ENCODE measurements at places on chromosomes 5 and 9.

- peak; percentile 8 for DNase-seq
Measured at GRCh38 chr9:7234144-7234543, 476.4 kb downstream of the KDM4C start.

GRCh38 chr5:174323878-174324281, 278.4 kb downstream of the NSG2 start:
- peak; percentile 78 for DNase-seq

- DNase-seq: peak; percentile 82
Measured at GRCh38 chr9:137277329-137278041, at the start of gene TOR4A. TSS of gene TOR4A (plus strand) at chr9:137277726. CDS start at chr9:137278690, 964 bp downstream.

DNA sequence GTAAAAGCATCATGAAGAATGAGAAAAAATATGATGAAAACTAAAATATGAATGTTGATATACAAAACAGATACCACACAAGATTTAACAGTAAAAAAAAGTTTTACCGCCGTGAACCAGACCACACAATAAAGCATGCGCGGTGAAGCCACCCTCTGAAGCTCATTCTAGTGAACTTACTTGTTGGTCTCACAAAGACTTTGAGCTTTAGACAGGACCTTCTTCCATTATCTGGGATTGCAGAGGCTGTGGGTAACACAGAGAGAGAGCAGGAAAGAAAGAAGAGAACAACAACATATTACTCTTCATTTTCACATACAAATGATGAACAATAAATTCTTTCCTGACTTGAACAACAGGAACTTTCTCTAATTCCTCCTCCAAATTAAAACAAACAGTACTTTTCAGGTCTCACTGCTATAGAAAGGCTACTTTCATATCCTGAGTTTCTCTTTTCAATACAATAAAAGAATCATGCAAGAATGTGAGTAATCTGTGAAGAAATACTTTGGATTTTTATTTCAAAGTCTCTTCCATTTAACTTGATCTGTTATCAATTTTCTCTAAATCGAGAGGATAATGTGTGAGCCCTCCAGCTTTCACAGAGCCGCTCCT, 283.1 kb downstream of the EFNA5 start:
- no peak for DNase-seq

GRCh38 chr5:134018154-134018985, 13.6 kb upstream of the VDAC1 start:
- peak; percentile 97 for DNase-seq

- DNase-seq: no peak
Measured at GRCh38 chr5:103397739-103398581, 139.4 kb downstream of the MACIR start.

GRCh38 chr9:128247226-128247803, 28.5 kb downstream of the GOLGA2 start:
- DNase-seq: no peak

DNA sequence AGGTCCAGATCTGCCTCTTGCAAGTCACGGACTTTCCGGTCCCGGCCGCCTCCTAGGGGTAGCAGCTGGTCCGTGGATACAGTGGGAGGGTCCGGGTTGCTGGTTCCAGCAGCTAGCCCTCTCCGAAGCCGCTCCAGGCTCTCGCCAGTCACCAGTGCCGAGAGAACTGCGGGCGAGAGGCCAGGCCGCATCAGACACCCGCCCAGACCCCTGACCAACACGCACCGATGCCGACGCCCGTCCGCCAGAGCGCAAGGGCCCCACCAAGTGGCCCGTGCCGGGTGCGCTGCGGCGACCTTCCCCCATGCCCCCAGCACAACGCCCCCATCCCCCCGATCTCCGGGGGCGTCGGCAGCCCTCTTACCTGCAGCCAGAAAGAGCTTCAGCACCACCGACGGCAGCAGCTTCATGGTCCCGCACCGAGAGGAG, 470 bp downstream of the HBEGF start:
- no peak for DNase-seq

DNA sequence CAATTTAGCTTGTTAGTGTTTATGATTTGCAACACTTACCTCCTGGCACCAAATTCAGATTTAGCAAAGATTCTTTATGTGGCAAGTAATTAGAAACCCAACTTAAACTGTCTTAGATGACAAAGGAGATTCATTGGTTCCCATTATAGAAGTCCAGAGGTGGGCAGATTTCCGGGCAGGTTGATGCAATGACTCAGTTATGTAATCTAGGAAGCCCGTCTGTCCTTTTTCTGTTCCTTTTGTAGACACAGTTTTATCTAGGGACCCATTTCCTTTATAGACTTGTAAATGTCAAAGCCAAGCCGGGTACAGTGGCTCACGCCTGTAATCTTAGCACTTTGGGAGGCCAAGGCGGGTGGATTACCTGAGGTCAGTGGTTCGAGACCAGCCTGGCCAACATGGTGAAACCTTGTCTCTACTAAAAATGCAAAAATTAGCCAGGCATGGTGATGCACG, 20.3 kb upstream of the ANKRD33B start:
- no peak for DNase-seq

DNA sequence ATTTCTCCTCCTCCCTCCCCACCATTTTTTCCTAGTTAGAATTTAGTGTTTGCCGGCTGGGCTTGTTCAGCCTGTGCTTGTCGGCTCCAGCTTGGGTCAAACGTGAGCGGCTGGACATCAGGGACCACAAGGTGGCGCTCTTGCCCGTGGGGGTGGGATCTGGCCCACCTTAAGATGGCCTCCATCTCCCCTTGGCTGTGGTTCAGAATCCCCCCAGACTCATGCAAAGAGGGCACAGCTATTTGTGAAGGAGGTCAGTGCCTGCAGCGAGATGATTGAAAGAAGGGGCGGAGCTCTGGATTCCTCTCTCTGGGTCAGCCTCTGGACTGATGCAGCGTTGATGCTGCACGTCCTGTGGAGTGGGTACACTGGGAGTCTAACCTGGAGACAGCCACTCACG, 283.3 kb upstream of the TUT7 start:
- DNase-seq: no peak

DNA sequence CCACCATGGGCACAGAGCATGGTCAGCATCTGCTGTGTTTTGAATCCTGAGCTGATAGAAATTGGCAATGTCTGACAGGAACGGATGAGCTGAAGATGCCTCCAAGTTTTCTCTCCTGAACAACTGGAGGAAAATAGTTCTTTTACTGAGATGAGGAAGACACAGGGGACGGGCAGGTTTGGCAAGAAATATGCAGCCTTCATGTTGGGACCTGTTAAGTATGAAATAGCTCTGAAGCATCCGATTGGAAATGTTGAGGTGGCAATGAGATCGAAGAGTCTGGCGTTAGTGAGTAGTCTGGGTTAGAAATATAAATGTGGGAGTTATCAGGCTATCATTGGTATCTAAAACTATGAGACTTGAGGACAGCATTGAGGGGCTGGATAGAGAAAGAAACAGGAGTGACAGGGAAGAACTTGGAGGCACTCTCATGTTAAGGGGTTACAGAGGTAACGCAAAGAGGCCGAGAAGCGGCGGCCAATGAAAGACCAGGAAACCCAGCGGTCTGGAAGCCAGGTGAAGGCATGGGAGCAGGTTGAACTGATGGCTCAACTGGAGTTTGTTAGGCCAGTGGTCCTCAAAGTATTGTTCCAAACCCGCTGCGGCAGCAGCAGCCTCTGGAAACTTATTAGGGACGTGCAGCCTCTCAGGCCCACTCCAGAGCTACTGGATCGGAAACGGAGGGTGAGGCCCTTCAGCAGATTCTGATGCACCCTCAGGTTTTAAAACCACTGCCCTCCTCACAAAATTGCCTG, 1.0 kb upstream of the MAMDC2 start:
- DNase-seq: no peak

DNA sequence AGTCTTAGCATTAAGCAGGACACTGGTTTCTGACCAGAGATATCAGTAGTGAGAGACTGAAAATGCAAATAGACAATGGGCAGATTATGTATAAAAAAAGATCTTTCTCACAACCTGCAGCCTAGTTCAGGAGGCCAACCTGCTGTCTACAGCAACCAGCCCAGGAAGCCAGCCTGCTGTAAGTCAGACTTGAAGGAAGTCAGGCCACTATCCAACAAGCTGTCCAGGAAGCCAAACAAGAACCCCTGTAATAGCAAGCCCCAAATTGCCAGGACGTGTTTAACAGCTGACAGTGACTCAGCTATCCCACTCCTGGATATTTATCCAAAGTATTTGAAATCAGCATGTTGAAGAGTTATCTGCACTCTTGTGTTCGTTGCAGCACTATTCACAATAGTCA, 121.8 kb upstream of the SPIN1 start:
- DNase-seq: no peak

DNA sequence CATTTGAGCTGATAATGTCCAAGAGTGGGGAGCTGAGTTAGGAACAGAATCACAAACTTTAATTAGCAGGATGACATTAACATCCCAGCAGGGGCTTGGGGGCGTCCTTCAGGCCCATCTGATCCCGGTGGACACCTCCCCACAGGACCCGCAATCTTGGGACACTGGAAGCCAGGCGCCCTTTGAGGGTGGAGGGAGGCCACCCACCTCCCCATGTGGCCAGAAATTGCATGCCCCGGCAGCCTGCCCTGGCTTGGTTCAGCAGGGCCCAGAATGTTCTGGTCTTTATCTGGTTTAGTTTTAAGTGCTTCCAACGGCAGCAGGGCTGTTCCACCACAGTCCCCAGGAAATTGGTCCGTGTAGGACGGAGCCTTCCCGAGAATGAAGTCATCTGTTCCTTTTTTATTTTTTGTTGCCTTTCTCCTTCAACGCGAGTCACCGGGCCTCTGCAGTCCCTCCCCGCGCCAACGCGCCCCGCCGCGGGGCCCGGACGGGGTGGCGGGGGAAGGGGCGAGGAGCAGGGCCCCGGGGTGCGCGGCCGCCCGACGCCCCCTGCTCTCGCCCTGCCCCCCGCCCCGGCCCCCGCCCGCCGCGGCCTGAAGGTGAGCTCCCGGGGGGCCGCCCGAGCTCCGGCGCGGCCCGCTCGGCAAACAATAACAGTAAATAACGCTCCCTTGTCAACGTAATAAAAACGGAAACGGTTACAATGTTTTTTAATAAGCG, 207.9 kb downstream of the C9orf50 start:
- peak; percentile 71 for DNase-seq

DNA sequence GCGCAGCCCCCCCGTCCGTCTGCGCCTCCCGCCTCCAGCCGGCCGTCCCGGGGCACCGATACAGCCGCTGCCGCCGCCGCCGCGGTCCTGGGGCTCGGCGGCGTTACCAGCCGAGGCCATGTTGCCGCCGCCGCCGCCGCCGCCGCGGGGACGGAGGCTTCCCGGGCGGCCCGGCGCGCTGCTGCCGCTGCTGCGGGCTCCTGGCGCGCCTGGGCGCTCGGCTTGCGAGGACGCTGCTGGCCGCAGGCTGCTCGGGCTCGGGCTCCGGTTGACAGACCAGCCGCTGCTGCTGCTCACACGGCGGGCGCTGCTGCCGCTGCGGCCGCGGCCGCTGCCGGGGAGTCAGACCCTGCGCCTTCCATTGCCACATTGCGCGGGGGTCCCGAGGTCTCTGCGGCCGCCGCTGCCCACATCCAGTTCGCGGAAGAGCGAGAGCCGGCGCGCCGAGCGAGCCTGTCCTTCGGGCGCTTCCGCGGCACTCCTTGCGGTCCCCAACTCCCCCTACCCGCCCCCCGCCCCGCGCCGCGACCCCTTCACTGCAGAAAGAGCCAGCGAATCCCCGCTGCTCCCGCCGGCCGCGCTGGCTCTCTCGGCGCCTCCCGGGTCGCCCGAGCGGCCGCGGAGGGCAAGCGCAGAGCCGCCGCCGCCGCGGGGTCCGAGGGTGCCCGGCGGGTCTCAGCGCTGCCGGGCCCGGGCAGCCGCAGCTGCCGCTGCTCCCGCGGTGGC, 8.4 kb downstream of the PTCH1 start:
- no peak for DNase-seq

DNA sequence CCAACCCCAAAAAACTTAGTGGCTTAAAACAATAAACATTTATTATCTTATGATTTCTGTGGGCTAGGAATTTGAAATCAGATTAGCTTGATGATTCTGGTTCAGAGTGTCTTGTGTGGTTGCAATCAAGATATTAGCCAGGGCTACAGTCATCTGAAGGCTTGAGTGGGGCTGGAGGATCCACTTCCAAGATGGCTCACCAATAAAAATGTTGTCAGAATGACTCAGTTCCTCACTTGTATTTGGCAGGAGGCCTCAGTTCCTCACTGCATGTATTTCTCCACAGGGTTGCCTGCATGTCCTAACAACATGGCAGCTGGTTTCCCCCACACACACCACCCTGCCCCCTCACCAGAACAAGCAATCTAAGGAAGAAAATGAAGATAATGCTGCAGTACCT, 98.2 kb upstream of the NIPBL start:
- DNase-seq: no peak

GRCh38 chr5:29697785-29698414, 1495.6 kb upstream of the CDH6 start:
- peak; percentile 30 for DNase-seq

DNA sequence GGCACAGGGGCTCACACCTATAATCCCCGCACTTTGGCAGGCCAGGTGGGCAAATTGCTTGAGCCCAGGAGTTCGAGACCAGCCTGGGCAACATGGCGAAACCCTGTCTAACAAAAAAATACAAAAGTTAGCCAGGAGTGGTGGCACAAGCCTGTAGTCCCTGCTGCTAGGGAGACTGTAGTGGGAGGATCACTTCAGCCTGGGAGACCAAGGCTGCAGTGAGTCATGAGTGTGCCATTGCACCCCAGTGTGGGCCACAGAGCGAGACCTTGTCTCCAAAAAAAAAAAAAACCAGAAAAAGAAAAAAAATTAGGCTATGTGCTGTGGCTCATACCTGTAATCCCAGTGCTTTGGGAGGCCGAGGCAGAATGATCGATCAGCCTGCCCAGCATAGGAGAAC, 58.5 kb upstream of the EIF4EBP3 start:
- DNase-seq: no peak

DNA sequence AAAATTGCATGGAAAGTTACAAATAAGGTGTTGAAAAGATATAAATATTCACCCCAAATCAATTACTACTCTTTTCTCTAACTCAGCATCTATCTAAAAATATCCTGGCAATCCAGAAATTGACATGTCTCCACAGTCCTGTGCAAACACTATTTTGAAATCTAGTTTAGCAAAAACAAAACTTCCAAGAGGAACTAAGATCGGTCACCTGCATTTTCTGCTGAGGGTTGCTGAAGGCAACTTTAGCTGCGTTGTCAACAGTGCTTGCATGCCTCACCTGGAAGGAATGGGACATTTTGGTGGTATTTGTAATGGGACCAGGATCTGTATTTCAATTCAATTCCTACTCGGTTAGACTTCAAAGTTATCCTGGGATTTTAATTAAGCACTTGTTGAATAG, 398.3 kb downstream of the NTRK2 start:
- DNase-seq: no peak

- no peak for DNase-seq
Measured at GRCh38 chr5:171762021-171762608, 23.5 kb upstream of the SMIM23 start.
